ENCODE measurements at places on chromosomes 2 and 18.

- DNase-seq: no peak
Measured at GRCh38 chr2:108266218-108266617, 22.5 kb upstream of the SULT1C2 start.

GRCh38 chr18:13620818-13621445 lies 105.4 kb downstream of the FAM210A start:
- DNase-seq: no peak

- no peak for DNase-seq
Measured at GRCh38 chr2:174059884-174060244, 94.7 kb upstream of the SP3 start.

GRCh38 chr18:41992703-41993102 lies 37.7 kb downstream of the PIK3C3 start:
- DNase-seq: no peak

Measured in dorsolateral prefrontal cortex (tissue), 122 donors.